ENCODE measurements at places on chromosomes 1 and 21.
A peak's percentile ranks its signal among the peaks of the same experiment; 100 is the strongest.

DNA sequence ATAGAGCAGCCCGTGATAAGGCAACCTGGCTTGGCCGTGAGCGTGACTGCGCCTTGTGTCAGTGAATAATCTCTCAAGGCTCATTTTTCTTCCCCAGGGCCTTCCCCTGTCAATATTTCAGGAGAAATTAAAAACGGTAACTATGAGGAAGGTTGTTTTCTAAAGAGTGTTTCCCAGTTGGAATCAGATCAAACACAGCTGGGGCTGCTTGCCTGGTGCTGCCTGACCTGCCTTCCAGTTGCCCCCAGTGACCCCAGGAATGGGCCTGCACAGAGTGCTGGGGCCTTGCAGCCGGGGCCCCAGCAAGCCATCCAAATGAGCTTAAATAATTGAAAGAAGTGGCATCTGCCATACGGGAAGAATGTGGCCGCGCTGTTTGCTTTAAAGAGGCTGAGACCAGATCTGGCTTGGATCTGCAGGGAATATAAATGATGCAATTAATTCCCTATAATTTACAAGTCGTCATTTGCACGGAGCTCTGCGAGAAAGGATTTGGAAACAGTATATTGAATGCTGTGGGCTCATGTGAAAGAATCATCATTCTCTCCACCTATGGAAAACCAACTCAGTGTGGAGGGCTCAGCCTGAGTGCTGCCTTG is 203.9 kb downstream of the C1orf94 start:
- no peak for DNase-seq

DNA sequence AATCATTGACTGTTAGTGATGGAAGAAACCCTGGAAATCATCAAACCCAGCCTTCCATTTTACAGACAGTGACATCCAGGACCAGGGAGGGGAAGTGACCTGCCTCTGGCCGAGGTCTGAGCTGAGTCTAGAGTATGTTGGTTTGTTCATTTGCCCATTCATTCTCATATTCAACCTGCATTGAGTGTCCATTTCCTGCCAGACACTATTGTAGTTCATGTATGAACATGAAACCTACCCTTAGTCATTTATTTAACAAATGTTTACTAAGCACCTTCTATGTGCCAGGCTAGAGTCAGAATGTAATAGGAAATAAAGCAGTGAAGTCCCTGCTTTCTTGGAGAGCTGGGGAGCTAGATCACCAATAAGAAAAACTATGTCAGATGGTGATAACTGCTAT is 51.3 kb downstream of the KCND3 start:
- no peak for DNase-seq

- DNase-seq: no peak
These were observed 51.4 kb upstream of the IRF2BP2 start for GRCh38 chr1:234661317-234661928.

GRCh38 chr1:168279253-168279652 is 1.4 kb upstream of the TBX19 start:
- DNase-seq: no peak

GRCh38 chr1:66981679-66982078 is 56.9 kb downstream of the MIER1 start:
- no peak for DNase-seq

- no peak for DNase-seq
These were observed 39.6 kb upstream of the EDN2 start for GRCh38 chr1:41523949-41524675.

- DNase-seq: no peak
These were observed 4.1 kb downstream of the RUNX1 start for GRCh38 chr21:35044770-35045541.

- DNase-seq: peak; percentile 77
These were observed 22.8 kb upstream of the ABCA4 start for GRCh38 chr1:94143809-94144176.

DNA sequence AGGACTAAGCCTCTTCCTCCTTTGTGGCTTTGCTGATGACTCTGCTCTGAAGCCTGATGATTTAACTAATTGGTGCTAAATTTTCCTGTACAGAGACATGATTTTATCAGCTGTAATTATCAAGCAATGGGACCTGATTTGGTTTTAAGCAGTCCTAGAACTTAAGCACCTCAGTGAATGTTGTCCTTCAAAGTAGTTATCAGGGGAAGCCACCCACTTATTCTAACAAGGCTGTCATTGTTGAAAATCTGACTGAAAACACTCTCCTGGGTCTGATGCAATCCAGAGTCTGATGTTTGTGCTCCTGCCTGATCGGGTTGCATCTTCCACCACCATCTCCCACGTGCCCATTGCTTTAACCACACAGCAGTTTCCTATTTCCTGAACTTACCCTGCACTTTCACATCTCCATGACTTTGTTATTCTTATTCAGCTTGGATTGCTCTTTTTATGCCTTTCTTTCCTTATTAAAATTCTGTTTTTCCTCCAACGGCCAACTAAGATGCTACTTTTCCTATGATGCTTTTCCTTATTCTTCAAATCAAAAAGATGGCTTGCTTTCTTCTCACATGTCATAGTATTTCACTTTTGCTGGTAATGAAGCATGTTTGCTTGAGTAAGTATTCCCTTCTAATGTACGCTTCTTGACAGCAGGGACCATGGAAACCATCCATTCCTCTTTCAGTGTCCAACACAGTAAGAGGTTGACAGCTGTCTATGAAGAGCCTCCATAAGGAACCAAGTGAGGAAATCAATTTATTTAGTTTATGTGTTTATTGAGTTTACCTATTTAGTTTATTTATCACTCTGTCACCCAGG is 55.0 kb downstream of the S1PR1 start:
- no peak for DNase-seq

- no peak for DNase-seq
These were observed 586.3 kb downstream of the PLA2G4A start for GRCh38 chr1:187415065-187415464.

GRCh38 chr1:32250893-32251716 is at the start of gene LCK:
TSS of gene LCK (plus strand) at chr1:32251265. CDS start at chr1:32274330, 23,065 bp downstream.
- DNase-seq: no peak

- no peak for DNase-seq
These were observed 12.9 kb downstream of the PI4KB start for GRCh38 chr1:151314137-151314875.

GRCh38 chr21:18204931-18205330 is 39.7 kb upstream of the CHODL start:
- DNase-seq: peak; percentile 3

DNA sequence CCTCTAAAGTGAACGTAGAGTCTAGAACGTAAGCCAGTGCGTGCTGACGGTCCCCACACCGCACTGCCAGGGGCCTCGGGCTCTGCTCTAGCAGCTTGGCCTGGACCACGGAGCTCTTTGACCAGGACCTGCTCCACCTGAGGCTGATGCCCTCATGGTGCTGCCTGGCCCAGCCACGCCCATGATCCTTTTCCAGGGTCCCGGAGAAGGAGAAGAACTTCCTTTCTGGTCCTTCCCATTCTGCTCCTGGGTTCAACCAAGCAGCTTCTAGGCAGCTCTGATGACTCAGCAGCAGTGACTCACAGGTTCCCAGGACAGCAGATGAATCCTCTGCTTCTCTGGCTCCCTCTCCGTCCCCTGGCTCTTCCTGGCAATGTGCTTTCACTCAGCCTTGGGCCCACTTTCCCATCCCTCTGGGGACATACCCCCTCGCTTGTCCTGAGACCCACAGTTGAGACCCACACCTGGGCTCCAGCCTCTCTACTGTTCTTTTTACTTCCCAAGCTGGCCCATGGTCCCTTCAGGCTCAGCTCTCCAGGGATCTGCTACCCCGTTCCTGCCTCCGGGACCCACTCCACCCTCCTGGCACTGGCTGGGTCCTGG is 246.3 kb upstream of the RAB4A start:
- no peak for DNase-seq

GRCh38 chr1:226121049-226121586 is 58.6 kb downstream of the H3-3A start:
- no peak for DNase-seq

DNA sequence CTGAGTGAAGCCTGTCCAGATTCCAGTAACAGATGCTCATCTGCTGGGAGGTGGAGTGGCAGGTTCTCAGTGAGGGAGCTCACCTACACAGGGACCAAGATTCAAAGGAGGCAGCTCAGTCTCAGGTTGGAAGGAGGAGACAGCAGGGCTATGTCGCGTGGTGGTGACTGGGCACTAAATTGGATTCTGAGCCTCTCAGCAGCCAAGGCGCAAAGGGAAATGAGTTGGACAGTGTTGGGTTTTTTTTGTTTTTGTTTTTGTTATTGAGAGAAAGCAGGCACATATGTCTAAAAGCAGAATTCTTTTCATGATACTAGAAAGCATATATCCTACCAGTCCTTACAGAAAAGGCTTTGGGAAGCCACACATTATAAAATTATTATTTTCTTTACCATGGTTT is 26.2 kb downstream of the UMODL1 start:
- DNase-seq: no peak

DNA sequence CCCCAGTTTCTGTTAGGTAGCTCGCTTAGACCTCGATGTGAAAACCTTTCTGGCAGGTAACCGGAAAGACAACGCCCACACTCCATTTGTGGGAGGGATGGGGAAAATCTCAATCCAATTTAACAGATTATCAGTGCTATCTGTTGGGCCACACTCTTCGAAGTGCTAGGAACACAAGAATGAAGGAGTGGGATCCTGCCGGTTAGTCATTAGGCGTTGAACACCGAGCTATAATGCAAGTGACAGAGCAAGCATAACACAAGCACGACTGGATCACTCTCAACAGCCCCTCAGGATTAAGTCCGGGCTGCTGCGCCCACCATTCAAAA is 531 bp downstream of the SNIP1 start:
- DNase-seq: no peak

- DNase-seq: no peak
These were observed 20.6 kb downstream of the ATP6V1G3 start for GRCh38 chr1:198519639-198520501.

GRCh38 chr1:5933676-5934057 is 58.6 kb downstream of the NPHP4 start:
- DNase-seq: no peak

GRCh38 chr1:6205849-6206519 is at the start of gene RNF207:
TSS of gene RNF207 (plus strand) at chr1:6206119. CDS start at chr1:6206536, 417 bp downstream.
- no peak for DNase-seq

- DNase-seq: no peak
These were observed 165.3 kb upstream of the USP24 start for GRCh38 chr1:55380355-55380970.

- DNase-seq: no peak
These were observed 181.8 kb upstream of the L1TD1 start for GRCh38 chr1:62012836-62013235.

GRCh38 chr1:62891956-62892562 is 108.1 kb downstream of the ATG4C start:
- no peak for DNase-seq

- DNase-seq: no peak
These were observed 40.4 kb downstream of the ST3GAL3 start for GRCh38 chr1:43747736-43748135.

- DNase-seq: no peak
These were observed 183.5 kb upstream of the ADGRL4 start for GRCh38 chr1:79190074-79190473.

DNA sequence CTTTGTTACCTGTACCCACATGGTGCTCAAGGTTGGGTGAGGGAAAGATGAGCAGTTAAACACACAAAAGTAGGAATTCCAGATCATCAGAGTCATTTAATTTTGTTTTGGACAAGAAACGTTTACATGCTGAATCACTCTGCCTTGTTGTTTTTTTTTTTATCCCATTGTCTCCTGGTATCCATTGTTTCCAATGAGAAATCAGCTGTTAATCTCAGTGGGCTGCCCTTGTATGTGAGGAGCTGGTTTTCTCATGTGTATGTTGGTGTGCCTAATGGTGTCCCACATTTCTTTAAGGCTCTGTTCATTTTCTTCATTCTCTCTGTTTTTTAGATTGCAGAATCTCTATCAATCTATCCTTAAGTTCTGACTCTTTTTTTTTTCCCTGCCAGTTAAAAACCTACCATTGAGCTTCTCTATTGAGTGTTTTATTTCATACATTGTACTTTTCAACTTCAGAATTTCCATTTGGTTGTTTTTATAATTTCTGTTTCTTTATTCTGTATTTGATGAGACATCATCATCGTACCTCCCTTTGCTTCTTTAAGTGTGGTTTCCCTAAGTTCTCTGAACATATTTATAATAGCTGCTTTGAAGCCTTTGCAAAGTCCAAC is 8.8 kb upstream of the OBSCN start:
- no peak for DNase-seq

DNA sequence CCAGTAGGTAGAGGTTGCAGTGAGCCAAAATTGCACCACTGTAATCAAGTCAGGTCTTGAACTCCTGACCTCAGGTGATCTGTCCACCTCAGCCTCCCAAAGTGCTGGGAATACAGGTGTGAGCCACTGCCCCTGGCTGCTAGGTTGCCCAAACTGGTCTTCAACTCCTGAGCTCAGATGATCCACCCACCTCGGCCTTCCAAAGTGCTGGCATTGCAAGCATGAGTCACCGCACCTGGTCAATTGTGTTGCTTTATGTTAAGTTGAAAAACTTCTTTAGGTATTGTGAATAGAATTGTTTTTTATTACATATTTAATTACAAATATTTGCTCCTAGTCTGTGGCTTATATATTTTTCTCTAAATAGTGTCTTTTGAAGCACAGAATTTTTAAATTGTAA is 80.5 kb downstream of the PRKAB2 start:
- no peak for DNase-seq

DNA sequence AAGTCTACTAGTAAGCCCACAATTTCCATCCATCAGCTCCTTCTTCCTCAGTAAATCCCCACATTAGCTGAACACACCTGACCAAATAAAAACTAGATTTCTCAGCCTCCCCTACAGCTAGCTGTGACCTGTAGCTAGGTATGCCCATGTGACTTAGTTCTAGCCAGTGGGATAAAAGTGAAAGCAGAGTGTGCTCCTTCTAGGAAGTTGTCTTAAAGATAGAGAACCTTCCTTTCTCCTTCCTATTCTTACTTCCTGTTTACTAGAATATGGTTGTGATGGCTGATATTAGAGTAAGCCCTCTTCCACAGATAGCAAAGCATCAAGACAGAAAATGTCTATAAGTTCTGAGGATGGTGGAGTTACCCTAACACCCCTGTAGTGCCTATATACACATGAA is 67.0 kb downstream of the PIK3R3 start:
- DNase-seq: no peak

DNA sequence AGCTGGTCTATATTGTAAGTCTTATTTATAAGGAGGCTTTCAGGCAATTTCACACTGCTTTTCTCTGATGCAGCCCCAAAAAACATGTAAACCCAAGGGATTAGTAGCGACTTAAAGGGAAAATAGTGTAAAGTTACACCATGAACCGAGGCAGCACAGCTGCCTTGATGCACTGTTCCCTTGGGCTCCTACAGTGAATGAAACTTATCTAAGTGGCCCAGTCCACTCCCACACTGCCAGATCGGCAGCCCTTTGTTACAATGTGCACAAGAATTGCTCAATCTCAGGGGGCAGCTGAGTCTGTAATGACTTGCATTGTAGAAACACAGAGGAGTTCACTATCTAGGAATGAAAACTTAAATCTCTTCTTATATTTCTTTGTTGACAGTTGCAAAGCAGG is 120.8 kb upstream of the ADGRL2 start:
- DNase-seq: no peak

Data from NCI-H1105 (cell line).